ENCODE measurements at places on chromosomes 7 and 10.
A peak's percentile ranks its signal among the peaks of the same experiment; 100 is the strongest.

- no peak for DNase-seq
Measured at GRCh38 chr7:31047313-31048146, 4.6 kb upstream of the ADCYAP1R1 start.

DNA sequence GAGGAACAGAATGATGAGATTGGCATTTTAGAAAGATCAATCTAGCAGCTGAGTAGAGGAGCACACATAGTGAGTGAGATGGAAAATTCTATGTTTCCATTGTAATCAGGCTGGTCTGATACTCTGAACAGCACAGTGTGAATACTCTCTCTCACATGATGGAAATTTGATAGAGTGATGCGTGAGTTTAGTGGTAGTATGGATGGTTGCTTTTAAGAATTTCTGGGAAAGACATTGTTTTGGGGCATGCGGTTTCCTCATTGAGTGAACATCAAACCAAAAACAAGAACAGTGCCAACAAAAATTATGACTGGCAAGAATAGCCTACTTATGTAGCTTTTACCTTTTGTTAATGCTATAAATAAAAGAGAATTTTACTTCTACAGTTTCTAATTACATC is 183.2 kb downstream of the PDE1C start:
- DNase-seq: no peak

DNA sequence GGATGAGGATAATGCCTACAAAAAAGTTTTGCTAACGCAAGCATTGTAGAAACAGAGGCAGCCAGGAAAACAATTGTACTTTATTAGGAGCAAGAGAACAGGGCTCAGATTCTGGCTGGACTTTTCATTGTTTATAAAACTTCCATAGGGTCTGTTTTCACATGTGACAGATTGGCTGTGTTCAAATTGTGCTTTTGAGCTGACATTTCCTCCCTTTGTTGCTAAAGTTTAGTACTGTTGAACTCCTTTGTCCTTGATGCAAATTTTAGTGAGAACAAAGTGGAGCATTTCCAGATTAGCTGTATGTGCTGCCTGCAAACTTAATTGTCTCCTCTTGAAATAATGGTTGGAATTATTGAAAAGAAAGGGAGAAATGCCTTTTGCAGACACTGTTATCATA is 221.0 kb upstream of the FZD1 start:
- no peak for DNase-seq

DNA sequence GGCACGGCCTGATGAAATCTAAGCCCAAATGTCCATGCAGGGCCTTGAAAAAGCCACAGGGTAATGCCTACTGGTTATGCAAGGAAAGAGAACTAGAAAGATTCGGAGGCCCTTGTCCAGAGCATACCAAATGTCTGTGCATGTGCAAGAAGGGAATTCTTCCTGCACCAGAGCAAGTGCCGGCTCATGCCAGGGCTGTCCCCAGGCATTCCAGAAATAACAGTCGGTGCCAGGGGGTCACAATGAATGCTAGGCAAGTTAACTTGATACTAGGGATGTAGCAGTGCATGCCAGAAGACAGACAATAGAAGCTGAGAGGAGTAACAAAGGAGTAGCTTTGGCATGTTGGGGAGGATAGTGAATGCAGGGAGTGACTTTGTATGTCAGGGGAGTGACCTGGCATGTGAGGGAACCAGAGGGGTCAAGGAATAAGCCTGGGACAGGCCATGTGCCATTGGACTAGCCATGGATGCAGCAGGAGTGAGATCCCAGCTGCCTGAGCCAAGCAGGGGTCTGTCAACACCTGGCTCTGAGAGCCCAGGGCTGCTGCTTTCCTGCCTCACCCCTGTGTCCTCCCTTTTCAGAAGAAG is 119.5 kb upstream of the UNC5B start:
- no peak for DNase-seq

- DNase-seq: no peak
Measured at GRCh38 chr7:10412422-10413019, 561.2 kb upstream of the PHF14 start.

DNA sequence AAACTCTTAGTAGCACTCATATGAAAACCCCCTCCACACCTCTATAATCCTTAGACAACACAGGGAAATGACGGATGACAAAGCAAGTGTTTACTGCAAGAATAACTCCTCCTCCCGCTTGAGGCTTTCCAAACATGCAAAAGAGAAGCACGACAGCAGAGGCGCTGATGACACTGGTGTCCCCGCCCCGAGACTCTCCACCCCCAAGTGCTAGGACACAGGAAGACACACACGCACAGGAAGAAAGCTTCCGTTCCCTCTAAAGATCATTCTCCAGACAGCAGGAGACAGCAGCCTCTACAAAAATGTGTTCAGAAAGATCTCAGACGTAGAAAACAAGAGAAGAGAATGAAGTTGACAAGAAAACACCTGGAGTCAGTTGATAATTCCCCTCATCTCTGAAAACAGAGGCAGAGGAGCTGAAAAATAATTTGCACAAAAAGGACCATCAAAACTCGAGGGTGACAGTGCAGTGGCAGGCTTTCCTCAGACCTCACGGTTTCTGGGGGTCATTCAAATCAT is 90.2 kb downstream of the DLG5 start:
- DNase-seq: peak; percentile 51

- DNase-seq: no peak
Measured at GRCh38 chr7:41702635-41703371, at the start of gene INHBA. INHBA (minus strand) TSS chr7:41703090; CDS start chr7:41700374, 2,716 bp downstream.

GRCh38 chr10:50577010-50577409 is 46.7 kb downstream of the SGMS1 start:
- no peak for DNase-seq

DNA sequence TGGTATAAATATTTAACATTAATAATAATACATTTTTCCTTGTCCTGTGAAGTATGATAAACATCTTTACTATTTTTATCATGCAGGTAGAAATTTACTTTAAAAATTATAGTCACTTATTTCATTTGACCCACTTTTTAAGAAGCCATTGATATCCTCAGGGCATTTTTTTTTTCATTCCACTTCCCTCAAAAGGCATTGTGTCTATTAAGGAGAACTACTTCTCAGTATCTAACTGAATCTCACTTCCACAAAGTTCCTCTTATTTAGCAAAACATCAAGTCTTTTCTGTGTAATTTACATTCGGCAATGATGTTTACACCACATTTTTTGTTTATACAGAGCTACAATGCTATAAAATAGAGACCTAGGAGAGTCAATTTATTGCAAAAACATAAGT is 388.2 kb upstream of the AKR1E2 start:
- no peak for DNase-seq

- DNase-seq: no peak
Measured at GRCh38 chr10:124590216-124591122, 128.8 kb downstream of the LHPP start.

- no peak for DNase-seq
Measured at GRCh38 chr10:92845921-92846320, 2.4 kb upstream of the EXOC6 start.

- DNase-seq: no peak
Measured at GRCh38 chr10:49009199-49009979, 69.7 kb upstream of the LRRC18 start.

Measured in activated naive CD8-positive, alpha-beta T cell treated with anti-CD3 and anti-CD28 coated beads, Interleukin-2, amount 10 ng/mL, durations not matched to agents 7 days and 5 days (primary cell).